ENCODE measurements at places on chromosomes 12 and 14.

DNA sequence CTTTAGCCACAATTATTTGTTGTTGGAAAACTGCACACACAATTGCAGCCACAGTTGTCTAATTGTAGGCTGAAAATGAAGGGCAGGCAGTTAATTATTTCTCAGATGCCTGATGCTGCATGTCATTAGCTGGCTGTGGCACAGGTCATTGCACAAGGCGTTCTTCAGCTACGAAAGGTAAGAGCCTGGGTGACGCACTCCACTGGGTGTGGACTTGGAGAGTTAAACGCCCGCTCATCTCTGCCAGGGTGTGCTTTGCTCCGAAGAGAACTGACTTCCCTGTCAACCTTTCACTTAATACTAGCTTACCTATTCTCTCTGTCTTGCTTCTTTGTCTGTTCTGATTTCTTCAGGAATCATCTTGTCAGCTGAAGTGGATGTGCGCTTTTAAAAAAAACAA lies 91.4 kb upstream of the CPM start:
- DNase-seq: no peak

DNA sequence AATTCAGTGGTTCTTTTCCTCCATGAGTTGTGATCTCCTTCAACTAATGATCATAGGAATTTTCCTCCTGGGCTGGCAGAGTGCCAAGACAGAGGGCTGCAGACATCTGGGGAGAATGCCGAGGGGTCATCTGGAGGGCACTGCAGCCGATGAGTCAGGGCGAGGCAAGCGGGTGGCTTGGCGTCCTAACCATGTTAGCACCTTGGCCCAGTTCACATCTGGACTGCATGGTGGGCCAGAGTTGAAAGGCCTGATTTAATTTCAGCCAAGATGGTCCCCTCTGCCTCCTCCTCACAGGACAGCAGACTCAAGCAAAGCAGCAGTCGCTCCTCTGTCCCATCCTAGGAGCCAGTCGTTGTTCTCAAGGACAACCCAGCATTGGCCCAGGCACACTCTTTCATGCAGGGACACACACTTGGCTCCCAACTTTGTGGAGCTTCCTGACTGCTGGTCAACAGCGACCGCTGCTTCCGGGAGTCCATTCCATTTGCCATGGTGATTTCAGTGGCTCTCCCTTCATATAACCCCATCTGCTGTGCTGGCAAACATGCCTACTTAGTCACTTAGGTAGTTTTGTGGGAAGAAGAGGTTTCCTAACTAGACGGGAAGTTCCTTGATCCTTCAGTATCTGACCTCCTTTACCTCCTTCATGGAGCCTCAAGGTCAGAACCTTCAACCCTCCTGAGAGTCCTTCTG lies 161.8 kb downstream of the TTC8 start:
- no peak for DNase-seq

DNA sequence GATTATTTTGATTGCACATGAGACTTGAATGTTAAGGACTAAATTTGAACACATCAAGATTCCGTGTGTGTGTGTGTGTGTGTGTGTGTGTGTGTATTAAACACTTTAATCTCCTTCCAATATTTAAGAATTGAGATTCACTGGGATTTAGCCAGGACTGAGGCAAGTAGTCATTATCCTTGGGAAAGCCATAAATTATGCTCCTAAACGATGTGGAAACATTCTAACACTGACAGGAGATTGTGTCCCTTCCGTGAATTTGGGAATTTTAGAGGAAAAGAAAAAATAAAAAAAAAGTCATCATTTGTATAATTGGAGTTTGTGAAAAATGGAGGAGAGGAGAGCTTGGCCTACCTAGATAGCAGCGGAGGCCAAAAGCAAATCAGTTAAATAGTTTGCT lies 212.9 kb downstream of the DUSP6 start:
- no peak for DNase-seq

DNA sequence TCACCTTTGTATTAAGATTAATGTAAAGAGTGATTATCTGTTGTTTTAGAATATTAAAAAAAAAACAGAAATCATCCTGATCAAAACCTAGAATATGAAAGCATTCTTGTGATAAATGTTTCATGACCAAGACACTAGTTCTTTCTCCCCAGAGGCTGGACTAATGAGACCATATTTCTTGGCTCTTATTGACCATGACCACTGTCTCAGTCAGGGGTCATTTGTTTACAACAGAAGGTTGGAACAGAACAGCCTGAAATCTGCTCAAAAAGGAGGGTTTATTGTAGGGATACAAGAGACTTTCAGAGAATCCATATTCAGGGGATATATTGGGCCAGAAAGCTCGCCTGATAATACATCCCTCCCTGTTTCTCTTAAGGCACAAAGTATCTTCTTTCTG lies 87.7 kb downstream of the TMEM30B start:
- DNase-seq: no peak

DNA sequence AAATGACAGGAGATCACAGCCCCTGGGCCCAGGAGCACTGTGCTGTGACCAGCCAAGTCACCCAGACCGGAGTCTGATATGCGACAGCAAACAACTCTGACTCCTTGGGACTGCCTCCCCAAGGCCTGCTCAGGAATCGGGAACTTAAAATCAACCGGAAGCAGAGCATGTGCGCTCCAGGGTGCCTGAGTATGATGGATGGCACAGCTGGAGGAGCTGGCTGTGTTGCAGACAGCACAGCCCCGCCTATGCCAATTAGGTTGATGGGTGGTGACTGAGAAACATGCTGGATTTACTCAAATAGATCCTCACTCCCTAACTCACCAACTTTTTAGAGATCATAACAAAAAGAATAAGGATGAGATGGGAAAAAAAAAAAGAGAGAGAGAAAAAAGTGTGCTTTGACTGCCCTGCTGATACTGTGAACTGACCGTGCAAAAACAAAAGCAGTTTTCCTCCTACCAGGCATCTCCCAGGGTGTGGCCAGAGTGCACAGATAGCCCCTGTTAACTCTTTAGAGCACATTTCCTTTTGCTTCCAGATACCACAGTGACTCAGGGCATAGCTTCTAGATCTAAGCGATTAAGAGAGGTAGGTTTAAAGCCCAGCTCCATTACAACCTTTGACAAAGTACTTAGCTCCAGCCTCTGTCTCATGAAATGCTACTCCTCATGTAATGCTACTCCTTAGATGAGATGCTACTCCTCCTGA lies 27.4 kb upstream of the STON2 start:
- DNase-seq: no peak

DNA sequence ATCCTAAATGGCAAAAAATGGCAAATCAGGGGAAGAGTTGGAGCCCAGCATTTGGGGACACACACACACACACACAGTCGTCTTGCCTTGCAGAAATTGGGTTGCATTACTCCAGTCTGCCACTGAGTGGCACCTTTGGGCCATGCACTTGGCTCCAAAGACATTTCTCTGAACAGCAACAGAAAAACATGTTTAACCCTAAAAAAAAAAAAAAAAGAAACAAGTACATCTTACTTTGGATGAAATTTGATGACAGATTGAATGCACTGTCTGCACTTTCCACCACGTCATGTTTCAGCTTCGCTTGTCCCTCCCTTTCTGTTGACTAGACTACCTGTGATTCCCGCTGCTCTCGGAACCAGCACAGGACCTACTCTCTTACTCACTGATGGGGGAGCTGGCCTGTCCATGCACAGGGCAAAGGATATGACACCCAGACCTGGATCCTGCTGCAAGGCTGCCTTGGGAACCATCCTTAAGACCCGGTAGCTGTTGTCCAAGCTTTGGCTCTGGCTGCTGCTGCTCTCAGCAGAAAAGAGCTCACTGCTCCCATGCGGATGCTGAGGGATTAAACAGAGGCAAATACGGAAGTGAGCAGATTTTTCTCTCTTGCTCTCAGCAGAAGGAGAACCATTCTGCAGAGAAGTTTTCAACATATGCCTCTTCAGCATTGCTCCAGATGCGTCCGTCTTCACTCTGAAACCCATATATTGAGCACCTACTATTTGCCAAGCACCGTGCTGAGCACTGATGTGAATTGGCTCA lies 376.8 kb downstream of the DPF3 start:
- peak; percentile 87 for DNase-seq

DNA sequence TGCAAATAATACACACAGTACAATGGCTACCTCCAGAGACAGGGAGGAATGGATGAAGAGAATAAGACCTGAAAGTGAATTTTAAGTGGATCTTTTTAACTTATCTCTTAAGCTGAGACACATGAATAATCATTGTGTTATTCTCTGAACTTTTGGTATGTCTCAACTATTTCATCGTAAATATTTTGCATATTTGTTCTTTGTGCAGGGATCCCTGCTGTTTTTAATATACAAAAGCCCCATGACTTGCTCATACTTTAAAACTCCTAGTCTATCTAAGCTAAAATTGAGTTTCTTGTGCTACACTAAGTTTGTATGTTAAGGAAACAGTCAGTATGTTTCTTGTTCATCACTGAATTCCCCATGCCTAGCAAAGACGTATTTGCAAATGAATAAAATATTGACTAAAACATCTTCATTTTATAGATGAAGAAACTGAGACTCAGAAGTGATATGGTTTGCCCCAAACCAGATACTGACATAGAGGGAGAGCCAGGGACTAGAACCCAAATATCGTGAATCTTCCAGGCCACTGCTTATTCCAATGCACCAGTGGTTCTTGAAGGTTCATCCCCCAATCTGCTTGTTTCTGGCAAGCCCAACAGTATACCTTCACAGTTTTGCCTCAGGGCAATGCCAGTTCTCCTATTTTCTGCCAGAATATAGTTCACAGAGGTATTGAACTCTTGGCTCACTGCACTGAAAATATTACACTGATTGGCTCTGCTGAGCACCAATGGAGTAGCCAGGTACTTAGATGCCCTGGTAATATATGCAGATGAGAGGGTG lies 356.9 kb downstream of the MED13L start:
- no peak for DNase-seq

DNA sequence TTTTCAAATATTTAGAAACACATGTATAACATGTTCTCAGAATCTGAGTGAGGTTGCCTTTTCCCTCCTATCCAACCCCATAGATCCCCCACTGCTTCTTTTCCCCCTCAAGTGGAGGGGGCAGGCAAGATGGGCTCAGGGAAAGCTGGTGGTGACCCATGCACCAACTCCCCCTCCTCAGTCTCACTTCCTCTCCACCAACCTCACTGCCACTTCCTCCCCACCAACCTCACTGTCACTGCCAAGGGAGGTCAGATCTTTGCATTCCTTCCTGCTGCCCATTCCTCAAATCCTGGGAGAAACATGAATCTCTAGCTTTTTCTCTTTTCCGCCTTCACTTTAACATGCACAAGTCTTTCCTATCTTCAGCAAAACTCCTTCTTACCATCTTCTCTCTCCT lies 48.7 kb downstream of the SPTB start:
- DNase-seq: no peak

DNA sequence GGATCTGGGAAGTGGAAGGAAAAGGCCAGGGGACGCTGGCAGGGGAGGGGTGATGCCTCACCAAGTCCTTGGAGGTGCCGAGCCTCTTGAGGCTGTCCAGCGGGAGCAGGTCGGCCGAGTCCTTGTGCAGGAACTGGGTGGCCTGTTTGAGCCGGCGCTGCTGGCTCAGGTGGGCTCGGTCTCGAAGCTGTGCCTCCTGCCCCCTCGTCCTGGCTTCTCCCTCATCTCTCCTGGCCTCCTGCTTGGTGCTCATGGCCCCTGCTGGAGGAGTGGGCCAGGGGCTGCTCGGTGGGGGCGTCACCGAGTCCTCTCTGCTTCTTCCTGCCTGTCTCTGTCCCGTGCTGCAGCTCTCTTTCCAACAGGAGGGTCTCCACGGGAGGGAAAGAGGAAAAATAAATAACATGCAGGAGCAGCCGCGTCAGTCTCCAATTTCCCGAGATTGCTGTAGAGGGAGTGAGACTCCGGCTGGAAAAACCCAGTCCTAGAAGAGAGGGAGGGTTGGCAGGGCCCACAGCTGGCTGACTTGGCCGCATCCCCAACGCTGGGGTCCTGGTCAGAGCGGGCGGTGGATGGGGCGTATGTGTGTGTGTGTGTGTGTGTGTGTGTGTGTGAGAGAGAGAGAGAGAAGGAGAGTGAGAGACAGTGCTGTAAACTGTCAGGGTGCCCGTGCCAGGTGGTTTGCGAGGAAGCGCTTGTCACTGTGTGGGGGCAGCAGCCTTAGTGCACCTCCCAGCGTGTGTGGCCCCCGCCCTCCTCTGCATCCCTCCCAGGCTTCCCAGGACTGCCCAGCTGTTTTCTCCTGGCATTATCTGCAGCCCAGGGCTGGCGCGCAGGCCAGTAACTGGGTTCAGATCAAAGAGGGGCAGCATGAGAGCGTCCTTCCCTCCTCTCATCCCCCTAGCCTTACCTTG lies at the start of gene NRIP2:
NRIP2 (minus strand) TSS at position 455 of the 911 bp plus-strand sequence; CDS start at position 403, 52 bp downstream.
- peak; percentile 74 for DNase-seq

- DNase-seq: no peak
These were observed 21.8 kb downstream of the MGAT4C start for GRCh38 chr12:86234316-86234855.

GRCh38 chr14:91339671-91340369 lies 77.8 kb downstream of the CCDC88C start:
- DNase-seq: no peak

GRCh38 chr12:84016956-84017355 lies 895.6 kb downstream of the SLC6A15 start:
- no peak for DNase-seq

DNA sequence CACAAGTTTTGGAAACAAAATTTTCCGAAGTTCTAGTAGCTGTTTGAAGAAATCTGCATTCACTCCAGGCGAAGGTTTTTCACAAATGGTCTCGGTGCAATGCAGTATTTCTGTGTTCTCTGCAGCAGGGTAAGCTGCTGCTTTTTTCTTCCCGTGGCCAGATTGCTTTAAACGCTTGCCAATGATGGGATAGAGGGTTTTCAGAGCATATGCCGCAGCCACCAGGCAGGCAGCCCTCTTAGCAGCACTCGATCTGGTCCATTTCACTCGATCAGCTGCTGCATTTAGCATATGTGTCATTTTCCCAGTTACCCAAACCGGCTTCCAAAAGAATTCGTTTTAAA lies 315 bp downstream of the ABCD2 start:
- DNase-seq: no peak

GRCh38 chr12:99975321-99975720 lies 9.4 kb downstream of the ANKS1B start:
- DNase-seq: no peak

DNA sequence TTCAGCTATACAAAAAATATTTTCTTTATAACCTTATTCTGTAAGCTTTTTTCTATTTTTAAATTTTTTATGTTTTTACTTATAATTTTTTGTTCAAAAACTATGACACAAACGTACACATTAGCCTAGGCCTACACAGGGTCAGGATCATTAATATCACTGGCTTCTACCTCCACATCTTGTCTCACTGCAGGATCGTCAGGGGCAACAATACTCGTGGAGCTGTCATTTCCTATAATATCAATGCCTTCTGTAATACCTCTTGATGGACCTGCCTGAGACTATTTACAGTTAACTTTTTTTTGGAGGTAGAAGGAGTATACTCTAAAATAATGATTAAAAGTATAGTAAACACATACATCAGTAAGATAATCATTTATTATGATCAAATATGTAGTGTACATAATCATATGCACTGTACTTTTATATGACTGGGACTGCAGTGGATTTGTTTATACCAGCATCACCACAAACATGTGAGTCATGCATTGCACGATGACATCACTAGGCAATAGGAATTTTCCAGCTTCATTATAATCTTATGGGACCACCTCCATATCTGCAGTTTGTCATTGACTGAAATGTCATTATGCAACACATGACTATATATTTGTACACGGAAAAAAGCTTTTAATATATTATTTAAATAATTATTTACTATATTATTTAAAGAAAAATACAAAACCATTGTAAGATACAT lies 18.5 kb upstream of the PMCH start:
- no peak for DNase-seq

Data from muscle of arm (tissue), 14 donors.